NCI-H748 treated with DMSO at 0.1 percent for 48 hours (cell line): ENCODE measurements at places on chromosomes 4 and X.
A peak's percentile ranks its signal among the peaks of the same experiment; 100 is the strongest.

DNA sequence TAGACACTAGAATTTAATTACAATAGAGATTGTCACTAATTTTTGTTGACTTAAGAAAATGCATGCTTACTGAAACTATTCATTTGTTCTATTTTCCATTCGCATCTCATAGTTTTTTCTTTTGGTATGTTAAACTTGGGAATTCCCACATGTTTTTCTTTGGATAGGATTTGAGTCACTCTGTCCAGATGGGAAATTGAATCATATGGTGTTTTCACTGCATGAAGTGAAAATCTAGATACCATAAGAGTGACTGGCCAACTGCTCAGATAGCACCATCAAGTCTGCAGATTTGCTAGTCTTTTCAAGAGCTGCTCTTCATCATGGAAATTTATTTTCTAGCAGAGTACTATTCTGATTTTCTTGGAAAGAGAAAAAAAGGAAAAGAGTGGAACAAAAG, 172.6 kb downstream of the FAM47B start:
- no peak for DNase-seq

GRCh38 chr4:145944886-145945285, 6.3 kb upstream of the ZNF827 start:
- DNase-seq: no peak

DNA sequence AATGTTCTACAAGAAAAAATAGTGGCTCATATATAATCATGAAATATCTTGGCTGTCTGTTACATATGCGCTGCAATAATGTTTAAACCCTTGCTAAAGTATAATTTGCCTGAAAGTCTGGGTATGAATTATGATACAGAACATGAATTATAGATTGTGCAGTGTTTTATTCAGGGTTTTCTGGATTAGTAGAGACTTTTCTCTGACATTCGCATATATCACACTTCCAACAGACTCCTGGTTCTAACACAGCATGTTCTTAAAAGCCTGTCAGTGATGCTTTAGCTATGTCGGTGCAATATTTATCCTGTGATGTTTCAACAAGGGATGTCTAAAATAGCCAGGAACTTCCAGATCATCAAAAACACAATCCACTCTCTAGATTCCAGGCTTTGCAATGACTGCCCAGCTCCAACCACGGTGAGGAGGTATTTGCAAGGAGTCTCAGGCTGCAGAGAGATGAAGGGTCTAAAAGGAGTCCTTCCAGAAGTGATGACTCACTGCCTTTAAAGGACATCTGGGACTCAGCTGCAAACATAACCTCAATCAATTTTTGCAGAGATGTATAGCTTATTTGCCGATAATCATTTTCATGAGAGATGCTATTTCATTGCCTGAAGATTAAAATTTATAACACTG, 69.4 kb downstream of the RWDD4 start:
- DNase-seq: no peak

DNA sequence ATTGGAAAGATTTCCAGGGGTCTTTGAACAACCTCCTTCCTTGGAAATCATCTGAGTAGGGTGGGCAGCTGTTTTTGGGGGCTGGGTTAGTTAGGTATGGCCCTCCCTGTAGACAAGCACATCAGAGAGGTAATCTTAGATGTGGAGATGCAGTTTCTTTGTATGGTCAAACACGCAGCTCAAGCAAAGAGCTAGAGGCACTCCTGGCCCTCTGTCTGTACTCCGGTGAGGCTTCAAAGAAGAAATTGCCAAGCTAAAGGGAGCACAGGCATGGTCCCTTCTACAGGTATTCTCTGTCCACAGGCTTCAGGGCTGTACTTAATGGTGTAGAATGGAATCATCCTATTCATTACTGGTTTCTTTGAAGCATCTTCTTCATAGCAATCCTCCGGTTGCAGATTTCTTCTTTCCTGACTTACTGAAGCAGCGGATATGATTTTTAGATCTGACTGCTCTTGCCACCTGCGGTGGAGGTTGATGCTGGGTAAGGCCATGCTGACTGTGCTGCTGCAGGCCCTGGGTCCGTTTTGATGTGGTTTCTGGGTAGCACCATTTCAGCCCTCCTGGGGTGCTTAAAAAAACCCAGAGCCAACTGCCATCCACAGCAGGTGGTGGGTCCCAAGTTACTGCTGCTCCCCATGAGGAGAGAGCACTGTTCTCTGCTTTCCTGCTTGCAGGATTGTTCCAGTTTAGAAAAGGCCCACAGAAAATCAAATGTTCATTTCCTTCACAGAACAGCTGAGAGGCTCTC, 318.9 kb upstream of the GATB start:
- no peak for DNase-seq

DNA sequence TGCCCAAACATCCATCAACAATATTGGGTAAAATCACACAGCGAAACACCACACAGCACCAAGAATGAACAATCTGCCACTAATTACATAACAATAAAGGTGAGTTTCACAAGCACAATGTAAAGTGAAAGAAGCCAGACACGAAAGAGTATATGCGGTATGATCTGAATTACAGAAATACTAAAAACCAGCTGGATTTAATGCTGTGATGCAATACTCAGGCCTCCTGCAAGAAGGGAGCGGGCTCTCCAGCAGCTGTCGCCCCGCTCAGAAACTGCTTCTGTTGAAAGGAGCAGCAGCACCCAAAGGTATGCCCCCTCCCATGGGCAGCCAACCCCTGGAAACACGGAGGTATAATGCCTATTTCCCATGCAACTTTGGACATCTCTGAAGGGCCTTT, 77.0 kb downstream of the PAPSS1 start:
- DNase-seq: no peak

DNA sequence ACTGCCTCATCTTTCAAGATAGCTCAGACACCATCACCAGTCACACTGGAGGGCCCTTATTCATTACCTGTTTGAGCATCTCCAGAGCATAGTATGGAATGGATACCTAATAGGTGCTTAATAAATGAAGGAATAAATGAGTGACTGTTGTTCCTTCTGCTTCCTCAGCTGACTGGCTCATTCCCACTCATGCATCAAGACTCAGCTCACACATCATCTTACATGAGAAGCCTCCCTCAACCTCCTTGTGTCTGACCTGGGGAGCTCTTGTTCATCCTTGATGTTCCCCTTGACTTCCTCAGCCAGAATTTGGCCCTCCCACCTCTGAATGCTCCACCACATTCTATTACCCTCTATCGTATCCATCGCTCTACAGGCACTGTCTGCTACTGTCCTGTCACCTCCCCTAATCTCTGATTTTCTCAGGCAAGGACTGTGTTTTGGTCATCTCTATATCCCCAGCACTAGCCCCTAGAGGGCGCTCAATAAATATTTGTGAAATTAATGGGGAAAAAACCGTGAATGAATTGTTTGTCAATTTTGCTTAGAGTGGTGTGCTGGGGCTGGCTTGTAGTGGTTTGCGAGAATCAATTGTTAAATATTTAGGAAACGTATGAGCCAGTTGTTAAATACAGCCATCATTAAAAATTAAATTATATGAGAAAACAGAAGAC, 88.3 kb downstream of the NHSL2 start:
- DNase-seq: no peak

DNA sequence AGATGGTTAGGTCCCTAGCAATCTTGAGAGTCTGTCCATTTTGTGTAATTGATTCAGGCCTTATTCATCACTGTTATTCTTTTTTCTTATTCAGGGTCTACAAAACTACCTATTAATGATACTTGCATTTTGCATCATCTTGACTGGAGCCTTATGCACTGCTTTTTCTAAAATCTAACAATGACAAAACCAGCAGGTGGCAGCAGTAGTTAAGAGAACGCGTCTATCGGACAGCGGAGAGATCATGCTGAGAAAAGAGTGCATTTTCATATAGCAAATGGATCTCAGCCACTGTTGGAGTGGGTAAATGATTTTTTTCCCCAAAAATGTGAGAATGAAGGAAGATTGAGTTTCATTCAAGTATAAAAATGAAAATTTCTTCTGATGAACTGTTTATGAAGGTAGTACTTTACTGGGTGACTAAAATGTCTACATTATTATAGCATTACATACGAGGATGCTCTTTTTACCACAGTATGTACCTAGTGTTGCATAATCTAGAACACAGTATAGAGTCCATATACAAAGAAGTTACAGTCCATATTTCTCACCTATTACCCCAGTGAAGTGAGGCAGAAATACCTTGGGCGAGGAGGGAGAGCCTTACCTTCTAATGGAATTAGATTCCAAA, 43.2 kb downstream of the TMEM144 start:
- DNase-seq: peak; percentile 26

DNA sequence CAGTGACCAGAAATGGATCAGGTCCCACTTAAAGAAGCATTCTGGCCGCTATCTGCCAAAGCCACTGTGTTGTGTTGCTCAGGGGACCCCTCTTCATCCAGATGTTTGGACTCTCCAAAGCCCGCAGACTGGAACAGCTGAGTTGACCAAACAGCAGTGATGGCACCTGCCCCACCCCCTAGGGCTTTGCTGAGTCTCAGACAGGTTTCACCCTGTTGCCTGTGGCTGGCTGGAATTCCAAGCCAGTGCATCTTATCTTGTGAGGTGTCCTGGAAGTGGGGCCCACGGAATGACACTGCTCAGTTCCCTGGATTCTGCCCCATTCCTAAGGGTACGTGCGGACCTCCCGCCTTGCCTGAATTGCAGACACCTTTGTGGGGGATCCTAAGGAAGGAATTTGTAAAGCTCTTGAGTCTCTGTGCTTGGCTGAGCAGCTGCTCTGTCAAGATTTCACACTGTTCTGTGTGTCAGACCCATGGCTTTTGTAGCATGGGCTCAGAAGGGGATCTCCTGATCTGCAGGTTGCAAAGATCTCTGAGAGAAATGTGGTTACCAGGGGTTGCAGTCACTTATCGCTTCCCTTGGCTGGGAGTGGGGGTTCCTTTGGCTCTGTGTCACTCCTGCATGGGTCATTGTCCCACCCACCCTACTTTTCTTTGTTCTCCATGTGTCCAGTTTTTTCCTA, 1707.9 kb upstream of the PCDH10 start:
- DNase-seq: no peak

DNA sequence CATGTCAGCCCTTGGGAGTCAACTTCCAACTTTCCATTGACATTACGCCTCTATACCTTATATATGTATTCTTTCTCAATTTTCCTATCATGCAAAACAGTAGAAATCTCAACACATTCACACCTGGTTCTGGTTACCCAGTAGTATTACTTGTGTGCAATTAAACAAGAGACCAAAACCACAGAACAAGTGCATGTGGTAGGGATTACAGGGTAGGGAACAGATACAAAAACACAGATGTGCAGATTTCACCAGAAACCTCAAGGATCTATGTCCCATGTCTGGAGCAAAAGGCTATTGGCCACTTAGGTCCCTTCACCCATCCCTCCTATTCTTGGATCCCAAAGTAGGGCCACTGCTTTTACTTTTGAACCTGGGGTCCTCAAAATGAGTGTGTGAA, 143.6 kb upstream of the ZCCHC13 start:
- no peak for DNase-seq

DNA sequence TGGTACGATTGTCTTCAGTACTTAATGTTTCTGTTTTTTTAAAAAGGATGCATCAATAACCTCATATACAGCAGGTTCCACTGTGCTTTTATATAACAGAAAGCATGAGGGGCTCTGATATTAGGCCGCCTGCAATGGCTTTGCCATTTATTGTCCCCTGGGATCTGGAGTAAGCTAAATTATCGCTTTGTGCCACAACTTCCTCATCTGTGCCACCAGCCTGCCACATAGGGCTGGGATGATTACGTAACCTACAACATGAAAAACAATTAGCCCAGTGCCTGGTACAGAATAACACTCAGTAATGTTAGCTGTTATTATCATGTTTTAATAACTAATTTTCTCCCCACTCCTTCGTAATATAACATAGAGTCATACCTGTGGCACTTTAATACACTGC, 65.5 kb upstream of the TRIM2 start:
- DNase-seq: no peak

GRCh38 chrX:20372533-20372932, 105.8 kb upstream of the RPS6KA3 start:
- no peak for DNase-seq

GRCh38 chr4:119632216-119632615, 3.6 kb upstream of the PDE5A start:
- DNase-seq: no peak

GRCh38 chrX:154749856-154750255, 1.0 kb downstream of the GAB3 start:
- DNase-seq: no peak

- DNase-seq: no peak
Observed at GRCh38 chr4:7761720-7762119, 177.9 kb downstream of the AFAP1 start.

DNA sequence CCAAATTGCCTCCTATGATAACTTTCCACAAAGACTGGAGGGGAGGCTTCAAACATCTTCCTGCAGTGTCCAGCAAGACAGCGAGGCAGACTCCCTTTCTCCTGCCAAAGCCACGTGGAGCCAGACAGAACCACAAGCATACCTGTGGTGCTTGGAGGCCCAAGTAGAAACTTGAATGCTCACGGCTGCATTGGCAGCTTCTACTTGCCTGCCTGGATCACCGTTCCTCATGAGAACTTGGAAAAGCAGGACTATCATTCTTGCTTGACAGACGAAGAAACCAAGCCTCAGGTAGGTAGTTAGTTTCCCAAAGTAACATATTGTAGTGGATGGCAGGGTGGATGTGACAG, 216.3 kb upstream of the SFRP2 start:
- no peak for DNase-seq

- DNase-seq: no peak
Observed at GRCh38 chr4:10456595-10457254, 501 bp downstream of the ZNF518B start.

DNA sequence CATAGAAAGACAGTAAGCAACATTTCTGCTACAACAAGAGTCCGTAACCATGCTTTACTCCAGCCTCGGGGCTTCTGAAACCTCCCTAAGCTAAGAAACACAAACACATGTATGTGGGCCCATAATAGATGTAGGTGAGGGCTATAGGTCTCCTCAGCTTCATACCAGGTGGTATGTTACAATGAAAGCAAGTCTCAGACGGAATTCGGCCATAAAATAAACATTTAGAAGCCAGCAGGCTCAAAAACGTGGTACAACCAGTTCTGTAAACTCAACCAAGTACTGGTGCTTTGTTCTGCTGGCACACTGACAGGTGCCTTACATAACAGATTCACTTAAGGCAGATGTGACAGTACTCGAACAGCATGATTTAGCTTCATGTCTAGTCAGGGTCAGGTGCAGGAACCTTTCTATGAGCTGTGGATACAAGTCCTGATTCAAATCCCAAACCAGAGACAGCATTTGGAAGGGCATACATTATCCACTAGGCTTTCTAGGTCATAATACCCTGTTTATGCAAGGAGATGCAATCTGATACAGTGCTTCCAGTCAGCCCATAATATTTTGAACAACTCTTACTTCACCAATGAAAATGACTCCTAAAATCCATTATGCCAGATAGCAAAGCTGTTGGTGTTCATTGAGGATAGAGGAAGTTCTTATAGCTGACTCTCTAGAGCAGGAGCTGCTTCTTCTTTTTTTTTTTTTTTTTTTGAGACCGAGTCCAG, 113.8 kb upstream of the ENPP6 start:
- DNase-seq: peak; percentile 17

GRCh38 chr4:100075486-100076270, 114.6 kb downstream of the DDIT4L start:
- no peak for DNase-seq

DNA sequence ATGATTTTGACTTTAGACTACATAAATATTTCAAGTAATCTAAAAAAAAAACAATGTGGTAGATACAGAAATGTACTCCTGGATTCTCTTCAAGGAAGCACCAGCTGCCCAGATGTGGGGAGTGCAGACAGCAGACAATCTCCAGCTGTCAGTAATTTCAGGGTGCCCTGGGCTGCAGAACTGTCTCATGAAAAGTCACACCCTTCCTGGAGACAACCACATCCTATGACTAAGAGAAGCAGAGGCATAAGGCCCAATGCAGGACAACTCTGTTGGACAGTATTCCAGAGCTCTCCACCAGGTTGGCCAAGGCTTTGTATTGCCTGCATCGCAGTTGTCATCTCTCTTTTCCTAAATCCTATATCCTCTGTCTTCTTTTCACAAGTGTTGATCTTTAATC, 34.4 kb upstream of the BLTP1 start:
- DNase-seq: no peak
